ENCODE measurements at places on chromosomes 7 and 10.

DNA sequence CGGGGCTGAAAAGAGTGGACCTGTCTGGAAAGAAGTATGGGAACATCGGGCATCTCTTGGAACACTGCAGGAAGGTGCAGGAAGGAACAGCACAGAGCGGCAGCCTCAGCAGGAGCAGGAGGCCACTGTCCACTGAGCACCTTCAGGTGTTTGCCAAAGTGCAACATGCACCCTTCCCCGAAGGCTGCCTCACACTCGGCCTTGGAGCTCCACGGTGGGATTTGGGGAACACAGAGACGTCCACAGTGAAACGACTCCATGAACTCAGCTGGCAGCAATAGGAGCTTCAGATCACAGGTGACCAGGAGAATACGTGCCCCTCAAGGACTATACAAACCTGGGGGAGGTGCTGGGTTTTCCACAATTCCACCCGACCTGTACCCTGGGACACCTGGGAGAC, 140.3 kb upstream of the RET start:
- no peak for DNase-seq

- DNase-seq: no peak
Observed at GRCh38 chr10:23370106-23370505, 25.5 kb upstream of the C10orf67 start.

DNA sequence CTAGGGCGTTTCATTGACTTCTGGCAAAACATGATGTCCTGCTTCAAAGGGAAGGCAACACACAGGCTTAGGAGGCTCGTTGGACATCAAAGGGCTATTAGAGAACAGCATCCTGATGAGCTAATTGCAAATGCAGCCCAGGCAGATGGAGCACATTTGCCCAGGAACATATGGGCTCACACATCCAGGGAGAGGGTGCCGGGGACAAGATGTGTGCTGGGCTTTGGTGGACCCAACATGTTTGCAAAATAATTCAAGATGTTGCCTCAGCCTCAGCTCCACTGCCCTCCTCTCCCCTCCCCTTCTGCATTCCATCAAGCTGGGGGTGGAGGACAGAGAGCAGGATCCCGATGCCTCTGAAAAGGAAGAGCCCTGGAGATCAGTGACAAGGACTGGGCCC, 217.1 kb upstream of the ZMIZ1 start:
- no peak for DNase-seq

- no peak for DNase-seq
Observed at GRCh38 chr10:79459243-79459642, 13.8 kb upstream of the ZCCHC24 start.

GRCh38 chr10:117365612-117366011, 9.6 kb downstream of the PDZD8 start:
- no peak for DNase-seq

DNA sequence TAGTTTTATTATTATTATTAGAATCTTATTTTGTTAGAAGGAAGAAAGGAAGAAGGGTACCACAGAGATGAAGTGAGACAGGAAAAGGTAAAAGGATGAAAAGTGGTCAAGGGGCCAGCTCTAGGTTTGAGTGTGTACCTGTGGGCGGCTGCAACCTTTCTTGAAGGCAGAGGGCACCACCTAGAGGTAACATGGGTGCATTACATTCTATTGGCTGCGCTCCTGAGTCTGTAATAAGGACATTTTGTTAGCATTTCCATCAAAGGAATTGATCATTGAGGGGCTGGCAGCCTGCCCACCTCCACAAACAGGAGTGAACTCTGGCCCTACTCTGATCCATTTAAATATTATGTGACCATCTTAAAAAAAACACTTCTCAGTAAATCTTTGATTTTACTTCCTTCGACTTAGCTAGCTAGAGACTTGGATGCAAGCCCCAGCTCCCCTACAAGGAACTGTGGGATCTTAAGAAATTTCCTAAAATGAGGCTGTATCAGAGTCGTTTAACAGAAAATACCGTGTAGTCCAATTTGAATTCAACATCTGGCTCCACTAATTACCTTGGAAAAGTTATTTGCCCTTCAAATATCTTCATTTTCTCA, 610.4 kb downstream of the IPMK start:
- DNase-seq: no peak
